HFFc6 (cell line): ENCODE measurements at places on chromosomes 16 and 17. TPM values are rescaled to one million over a fixed set of nuclear protein-coding genes. Genes with fewer than 3 reads are reported as not detected.

Gene SLC47A2
- total RNA-seq: not detected in 3 replicates

Gene STUB1
- 139 to 172 TPM (median 171 TPM) in 3 replicates for total RNA-seq

- no peaks in the 10 kb centered on the region for H3K36me3 ChIP-seq
- H3K27ac ChIP-seq: no peak overlapping the region
- H3K4me3 ChIP-seq: no peak overlapping the region
- DNase-seq: no peak
- H3K27me3 ChIP-seq: peaks cover 10% of the 10 kb centered on the region
Measured at GRCh38 chr16:3358871-3359270, 3.2 kb downstream of the OR2C1 start.

DNA sequence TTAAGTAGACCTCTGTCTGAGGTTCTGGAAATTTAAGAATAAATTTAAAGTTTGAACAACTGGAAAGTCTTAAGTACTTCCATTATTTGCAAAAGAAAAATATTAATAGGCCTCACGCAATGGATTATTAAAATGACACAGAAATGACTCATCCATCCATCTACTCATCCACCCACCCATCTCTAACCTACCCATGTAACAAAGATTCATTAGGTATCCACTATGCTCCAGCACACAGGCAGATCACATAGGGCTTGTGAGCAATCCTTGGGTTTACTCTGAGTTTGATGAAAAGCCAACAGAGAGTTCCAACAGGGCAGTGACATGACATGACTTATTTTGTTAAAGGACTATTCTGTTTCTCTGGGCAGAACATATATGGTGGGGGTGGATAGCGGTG, 93.3 kb downstream of the HELZ start:
- H3K27ac ChIP-seq: peak overlapping the region; percentile 59
- H3K36me3 ChIP-seq: peaks cover 13% of the 10 kb centered on the region
- H3K4me1 ChIP-seq: peaks cover 33% of the 10 kb centered on the region

- H3K4me1 ChIP-seq: no peaks in the 10 kb centered on the region
- peaks cover 5% of the 10 kb centered on the region for H3K27me3 ChIP-seq
- no peak overlapping the region for H3K4me3 ChIP-seq
Measured at GRCh38 chr16:85435286-85435685, 177.8 kb upstream of the GSE1 start.

DNA sequence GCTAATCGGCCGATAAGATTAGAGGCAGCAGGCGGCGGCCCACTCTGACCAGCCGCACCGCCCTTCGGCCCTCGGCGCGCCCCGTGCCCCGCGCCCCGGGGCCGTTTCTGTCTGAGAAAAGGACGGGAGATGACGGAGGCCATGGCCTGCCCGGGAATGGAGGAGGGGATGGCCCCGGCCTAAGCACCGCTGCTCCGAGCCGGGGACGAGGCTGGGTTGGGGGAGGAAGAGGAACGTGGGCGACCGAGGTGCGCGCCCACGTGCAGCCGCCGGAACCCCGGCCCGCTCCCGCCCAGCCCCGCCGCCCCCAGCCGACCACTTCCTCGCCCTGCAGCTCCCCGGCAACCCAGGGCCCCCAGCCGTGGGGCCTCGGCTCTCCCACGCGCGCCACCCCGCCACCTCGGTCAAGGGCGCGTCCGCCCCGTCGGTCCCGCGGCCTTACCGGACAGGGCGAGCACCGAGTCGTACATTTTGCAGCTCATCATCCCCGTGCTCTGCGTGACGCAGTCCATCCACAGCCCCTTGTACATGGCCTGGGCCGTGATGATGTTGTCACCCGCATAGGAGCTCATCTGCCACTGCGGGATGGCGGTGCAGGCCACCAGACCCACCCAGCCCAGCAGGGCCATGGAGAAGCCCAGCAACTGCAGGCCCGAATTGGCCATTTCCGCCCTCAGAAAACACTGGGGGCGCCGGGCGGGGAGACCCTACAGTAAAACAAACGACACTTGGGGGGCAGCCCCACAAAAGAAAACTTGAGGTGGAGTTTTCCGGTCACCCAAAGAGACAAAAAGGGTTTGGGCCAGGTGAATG, 693 bp downstream of the CLDN7 start:
- peaks cover 9% of the 10 kb centered on the region for H3K36me3 ChIP-seq
- peaks cover 8% of the 10 kb centered on the region for H3K27me3 ChIP-seq
- DNase-seq: no peak
- peaks cover 27% of the 10 kb centered on the region for H3K4me1 ChIP-seq
- H3K4me3 ChIP-seq: peak overlapping the region; percentile 45

DNA sequence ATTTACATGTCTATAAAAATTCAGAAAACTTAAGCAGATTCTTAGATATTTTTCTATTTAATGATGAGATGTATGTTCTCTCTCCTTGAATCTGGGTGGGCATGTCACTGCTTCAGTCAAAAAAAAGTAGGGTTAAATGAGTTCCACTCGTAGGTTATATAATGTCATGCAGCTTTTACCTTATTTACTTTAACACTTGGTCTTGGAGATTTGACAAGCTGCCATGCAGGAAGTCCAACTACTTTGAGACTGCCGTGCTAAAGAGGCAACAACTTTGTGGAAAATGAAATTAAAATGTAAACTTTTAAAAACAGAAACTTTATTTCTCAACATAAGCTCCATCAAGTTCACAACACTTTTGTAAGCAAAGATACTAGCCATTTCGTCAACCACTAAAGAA, 1336.0 kb upstream of the CDH8 start:
- DNase-seq: no peak
- H3K27ac ChIP-seq: no peak overlapping the region
- H3K4me3 ChIP-seq: no peak overlapping the region
- H3K4me1 ChIP-seq: no peaks in the 10 kb centered on the region

DNA sequence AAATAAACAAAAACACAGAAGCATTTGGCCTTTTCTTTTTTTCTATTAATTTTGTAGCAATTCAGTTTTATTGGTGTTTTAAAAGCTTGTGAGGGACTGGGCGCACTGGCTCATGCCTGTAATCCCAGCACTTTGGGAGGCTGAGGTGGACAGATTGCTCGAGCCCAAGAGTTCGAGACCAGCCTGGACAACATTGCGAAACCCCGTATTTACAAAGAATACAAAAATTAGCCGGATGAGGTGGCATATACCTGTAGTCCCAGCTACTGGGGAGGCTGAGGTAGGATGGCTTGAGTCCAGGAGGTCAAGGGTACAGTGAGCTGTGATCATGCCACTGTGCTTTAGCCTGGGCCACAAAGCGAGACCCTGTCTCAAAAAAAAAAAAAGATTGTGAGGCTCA, 53.4 kb downstream of the SEC14L1 start:
- no peak overlapping the region for H3K4me3 ChIP-seq
- DNase-seq: no peak
- H3K36me3 ChIP-seq: peaks cover 56% of the 10 kb centered on the region
- peaks cover 3% of the 10 kb centered on the region for H3K27me3 ChIP-seq

GRCh38 chr17:69518951-69519350, 104.5 kb downstream of the MAP2K6 start:
- peaks cover 4% of the 10 kb centered on the region for H3K27me3 ChIP-seq
- H3K4me3 ChIP-seq: no peak overlapping the region
- no peaks in the 10 kb centered on the region for H3K36me3 ChIP-seq
- H3K27ac ChIP-seq: no peak overlapping the region
- peaks cover 6% of the 10 kb centered on the region; the same call in 1 of the 2 replicates for H3K4me1 ChIP-seq
- no peak for DNase-seq

DNA sequence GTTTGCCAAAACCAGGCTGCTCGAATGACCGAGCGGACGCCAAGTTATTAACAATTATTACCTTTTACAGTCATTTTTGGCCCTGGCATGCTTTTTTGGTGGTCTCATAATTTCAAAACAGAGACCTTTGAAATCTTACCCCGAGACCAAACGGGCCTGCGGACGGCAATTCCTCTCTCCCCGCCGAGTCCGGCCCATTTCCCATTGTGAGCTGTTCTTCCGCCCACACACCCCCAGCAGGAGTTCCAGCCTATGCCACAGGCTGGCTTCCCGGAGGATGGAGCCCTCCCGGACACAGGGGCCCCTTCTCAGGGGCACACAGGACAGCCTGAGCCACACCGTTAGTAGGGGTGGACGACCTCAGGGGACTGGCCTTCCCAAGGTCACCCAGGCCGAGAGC, 130.7 kb downstream of the C16orf95 start:
- no peak overlapping the region for H3K27ac ChIP-seq
- DNase-seq: no peak
- peaks cover 9% of the 10 kb centered on the region; the same call in 1 of the 2 replicates for H3K36me3 ChIP-seq
- no peak overlapping the region for H3K4me3 ChIP-seq

GRCh38 chr17:75822119-75822799, 21.9 kb downstream of the UNC13D start:
- H3K4me1 ChIP-seq: no peaks in the 10 kb centered on the region
- peaks cover 1% of the 10 kb centered on the region for H3K27me3 ChIP-seq
- H3K27ac ChIP-seq: no peak overlapping the region
- no peak for DNase-seq
